Left ventricle myocardium superior (tissue), 1 donor: ENCODE measurements at places on chromosomes 2 and 18. TPM values are rescaled to one million over a fixed set of nuclear protein-coding genes. Genes with fewer than 3 reads are reported as not detected.

ACMSD gene
- total RNA-seq = not detected

GRCh38 chr18:55587418-55588110, 428 bp downstream of the TCF4 start:
- DNase-seq = no peak

CCDC74B gene
- 0.64 TPM for total RNA-seq

UGT1A4 gene
- not detected for total RNA-seq

GRCh38 chr2:99086385-99086784, 55.1 kb upstream of the C2orf15 start:
- DNase-seq = no peak

IL37 gene
- total RNA-seq = not detected

GRCh38 chr2:173205375-173205774, 129.7 kb downstream of the MAP3K20 start:
- peak; percentile 80 for DNase-seq

- no peak for DNase-seq
These were observed 55.5 kb upstream of the SLC8A1 start for GRCh38 chr2:40507432-40507831.

GRCh38 chr18:27627927-27628326, 442.8 kb upstream of the CHST9 start:
- no peak for DNase-seq

MGAT5 gene
- 98.1 TPM for total RNA-seq

DNA sequence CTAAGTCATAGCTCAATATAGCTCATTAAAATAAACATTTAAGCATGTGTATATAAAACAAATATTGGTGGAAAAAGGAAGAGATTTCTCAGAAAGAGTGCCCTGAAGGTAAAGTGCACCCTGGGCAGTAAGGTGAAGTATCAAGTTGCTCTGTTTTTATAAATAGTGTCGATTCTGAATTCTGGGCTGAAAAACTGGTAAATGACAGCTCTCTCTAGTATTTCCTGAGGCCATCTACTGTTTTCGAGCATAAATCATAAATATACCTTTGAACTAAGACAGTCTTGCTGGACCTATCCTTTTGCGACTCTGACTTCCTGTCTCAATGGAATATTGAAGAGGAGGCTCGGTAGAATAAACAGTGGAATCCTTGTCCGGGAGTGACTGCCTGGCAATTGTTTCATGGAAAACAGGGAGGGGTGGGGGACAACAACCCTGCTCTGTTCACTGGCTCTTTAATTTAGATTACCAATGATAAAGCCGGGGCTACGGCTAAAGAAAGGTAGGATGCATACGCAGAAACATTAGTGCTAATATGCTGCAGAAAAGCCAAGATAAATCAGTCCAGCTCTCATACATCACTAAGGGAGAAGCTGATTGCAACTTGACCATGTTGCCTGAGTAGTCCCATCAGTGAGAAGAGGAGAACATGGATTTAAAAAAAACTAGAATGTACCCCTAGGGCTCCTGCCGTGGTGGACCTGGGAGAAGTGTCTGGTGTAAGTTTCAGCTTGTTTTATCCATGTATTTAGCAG, 124.1 kb downstream of the RAPGEF4 start:
- DNase-seq = no peak

- DNase-seq = no peak
These were observed 154.3 kb upstream of the KCNH7 start for GRCh38 chr2:162992828-162993227.

- DNase-seq = no peak
These were observed 128.0 kb downstream of the ZNF407 start for GRCh38 chr18:74725690-74726089.

LONRF2 gene
- total RNA-seq = 17.5 TPM

DNA sequence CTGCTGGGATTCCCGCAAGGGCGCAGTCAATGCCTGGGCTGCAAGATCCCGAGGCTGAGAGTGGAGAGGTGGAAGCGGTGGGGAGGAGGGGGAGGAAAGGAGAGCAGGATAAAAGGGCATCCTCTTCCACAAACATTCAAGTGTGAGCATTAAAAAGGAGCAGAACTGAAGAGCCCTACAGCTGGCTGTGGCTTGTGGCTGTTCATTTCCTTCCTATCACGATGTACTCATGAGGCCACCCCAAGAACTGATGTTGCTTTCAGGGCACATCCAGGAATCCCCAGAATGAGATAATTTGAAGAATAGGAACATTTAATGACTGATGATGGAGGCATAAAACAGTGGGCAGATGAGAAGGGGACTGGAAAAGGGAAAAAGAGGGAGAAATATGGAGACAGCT, 230.8 kb upstream of the SMIM21 start:
- DNase-seq = no peak

GRCh38 chr18:50803592-50803991, 16.2 kb downstream of the MRO start:
- DNase-seq = no peak

OST4 gene
- total RNA-seq = 374 TPM
